ENCODE measurements at places on chromosomes 12 and 14.

- no peak for DNase-seq
Observed at GRCh38 chr14:59116984-59117415, 71.5 kb upstream of the DAAM1 start.

GRCh38 chr12:104138797-104139152 lies 765 bp upstream of the NFYB start:
- no peak for DNase-seq

DNA sequence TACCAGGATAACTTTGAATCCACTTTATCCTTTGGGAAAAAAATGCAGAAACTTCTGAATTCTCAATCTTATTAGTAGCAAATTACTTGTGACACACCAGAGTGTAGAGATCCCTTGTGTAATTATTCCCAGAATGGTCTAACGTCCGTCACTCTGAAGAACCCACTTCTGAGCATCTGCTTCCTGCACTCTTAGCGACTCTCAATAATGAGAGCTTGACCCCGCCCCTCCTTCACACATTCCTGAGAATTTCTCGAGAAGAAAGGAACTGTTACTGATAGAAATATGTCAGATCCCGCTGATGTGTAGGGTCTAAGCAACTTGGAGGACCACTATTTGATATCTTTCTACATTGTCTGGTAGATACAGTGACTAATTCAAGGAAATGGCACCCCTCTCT lies 218.3 kb upstream of the PDZRN4 start:
- DNase-seq: no peak

- no peak for DNase-seq
Observed at GRCh38 chr12:109203480-109203879, 87.1 kb downstream of the ACACB start.

DNA sequence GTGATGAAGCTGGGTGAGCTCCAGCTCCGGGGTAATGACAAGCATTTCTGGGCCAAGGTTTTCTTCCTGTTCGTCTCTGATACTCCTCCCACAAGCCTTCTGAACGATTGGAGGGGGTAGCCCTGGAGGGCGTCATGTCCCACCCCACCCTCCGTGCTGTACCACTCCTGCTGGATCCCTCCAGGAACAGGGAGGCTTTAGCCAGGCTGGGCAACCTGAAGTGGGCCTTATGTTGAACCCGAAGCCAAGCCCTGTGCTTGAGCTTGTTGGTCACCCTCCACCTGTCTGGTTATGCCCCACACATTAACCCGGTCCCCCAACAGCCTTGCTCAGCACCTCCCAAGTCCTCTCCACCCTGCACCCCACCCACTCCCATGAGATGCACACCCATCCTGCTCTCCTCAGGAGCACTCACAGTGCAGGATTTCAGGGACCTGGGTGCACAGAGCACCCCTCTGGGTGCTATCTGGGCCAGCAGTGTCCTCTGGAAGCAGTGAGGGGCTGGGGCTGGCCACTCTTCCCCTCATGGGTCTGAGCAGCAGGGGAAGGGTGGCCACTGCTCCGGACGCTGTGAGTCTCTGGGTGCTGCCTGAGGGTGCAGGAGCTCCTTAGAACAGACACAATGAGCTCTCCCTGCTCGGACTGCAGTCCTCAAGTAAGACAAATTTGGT lies 6.8 kb upstream of the KRT83 start:
- DNase-seq: no peak
